Right atrium auricular region (tissue), 2 donors: ENCODE measurements at places on chromosomes 7 and 10. TPM values are rescaled to one million over a fixed set of nuclear protein-coding genes. Genes with fewer than 3 reads are reported as not detected.

The NKX1-2 gene
- not detected for total RNA-seq

The PPP1R17 gene
- total RNA-seq, result not detected

The WDR86 gene
- 1.6 TPM for total RNA-seq

The TMEM273 gene
- total RNA-seq, result 14.3 TPM

The AGR2 gene
- total RNA-seq, result not detected

The BNIP3 gene
- 187 TPM for total RNA-seq

The ATOH7 gene
- not detected for total RNA-seq

The NPC1L1 gene
- not detected for total RNA-seq

The MOGAT3 gene
- total RNA-seq, result not detected

The DHTKD1 gene
- total RNA-seq, result 18.4 TPM

The ANXA8L1 gene
- 12.5 TPM for total RNA-seq

The PRLHR gene
- not detected for total RNA-seq

DNA sequence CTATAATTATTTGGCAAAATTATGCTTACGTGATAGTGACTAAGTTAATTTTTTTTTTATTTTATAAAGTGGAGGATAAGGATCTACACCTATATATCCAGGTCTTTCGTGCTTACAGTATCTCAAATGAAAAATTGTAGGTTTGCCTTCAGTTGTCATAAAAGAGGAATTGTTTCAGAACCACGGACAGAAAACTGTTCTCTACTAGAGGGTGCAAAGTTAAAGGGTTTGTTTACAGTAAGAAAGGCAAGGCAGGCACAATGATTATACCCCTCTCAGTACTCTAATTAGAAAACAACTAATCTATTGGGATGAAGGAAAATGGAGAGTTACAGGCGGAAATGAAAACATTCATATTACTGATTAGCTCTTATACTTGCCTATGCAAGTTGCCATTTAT is 1.5 kb downstream of the PCLO start:
- DNase-seq, result no peak

DNA sequence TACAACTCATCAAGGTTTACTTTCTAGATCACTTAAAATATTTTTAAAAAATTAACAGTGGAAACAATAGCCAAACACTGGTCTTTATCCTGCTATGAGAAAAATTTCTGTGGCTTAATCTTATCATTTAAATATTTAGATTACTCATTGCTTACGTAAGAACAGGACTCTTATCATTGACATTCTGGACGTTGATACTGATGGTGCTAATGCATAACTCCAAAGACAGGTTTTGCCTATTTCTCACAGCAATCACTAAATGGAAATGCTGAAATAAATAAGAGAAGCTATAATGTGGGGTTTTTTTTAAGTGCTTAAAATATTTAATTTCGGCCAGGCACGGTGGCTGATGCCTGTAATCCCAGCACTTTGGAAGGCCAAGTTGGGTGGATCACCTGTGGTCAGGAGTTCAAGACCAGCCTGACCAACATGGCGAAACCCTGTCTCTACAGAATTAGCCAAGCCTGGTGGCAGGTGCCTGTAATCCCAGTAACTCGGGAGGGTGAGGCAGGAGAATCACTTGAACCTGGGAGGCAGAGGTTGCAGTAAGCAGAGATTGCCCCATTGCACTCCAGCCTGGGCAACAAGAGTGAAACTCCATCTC is 195.0 kb downstream of the HGF start:
- no peak for DNase-seq

GRCh38 chr7:107130487-107131220 is 38.1 kb upstream of the HBP1 start:
- DNase-seq, result no peak

DNA sequence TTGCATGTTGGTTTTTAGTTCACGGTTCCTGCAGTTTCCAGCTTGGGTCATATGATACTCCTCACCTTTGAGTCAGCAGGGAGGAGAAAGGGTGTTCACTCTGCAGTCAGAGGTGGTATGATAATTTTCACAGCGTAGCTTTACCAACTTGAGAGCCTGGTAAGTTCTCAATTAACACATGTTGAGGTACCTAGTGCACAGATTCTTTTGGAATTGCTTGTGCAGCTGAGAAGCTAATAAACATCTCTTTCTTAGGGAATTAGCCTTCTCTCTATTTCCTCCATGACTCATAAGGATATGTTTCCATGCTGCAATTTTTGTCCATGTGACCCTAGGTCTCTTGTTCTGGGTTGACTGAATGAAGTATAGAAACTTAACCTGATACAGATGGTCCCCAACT is 166.6 kb downstream of the KIF20B start:
- no peak for DNase-seq

GRCh38 chr10:77168861-77169260 is 468.7 kb downstream of the KCNMA1 start:
- no peak for DNase-seq

DNA sequence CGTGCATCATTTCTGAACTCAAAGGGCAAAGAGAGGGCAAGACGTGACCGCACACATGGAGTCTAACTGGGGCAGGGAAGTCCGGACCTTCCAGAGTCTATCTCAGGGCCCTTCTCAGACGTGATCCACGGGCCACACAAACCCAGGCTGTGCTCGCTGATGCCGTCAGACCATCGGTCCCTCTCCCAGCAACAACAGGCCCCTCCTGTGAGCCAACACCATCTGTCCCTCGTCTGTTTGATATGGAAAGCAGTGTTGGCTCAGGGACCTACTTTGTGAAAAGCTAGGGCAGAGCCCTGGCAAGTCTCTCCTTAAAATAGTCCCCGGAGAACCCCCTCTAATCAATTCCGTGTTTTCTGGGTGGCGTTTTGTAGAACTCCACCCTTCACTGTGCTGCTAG is 208.8 kb downstream of the TCERG1L start:
- DNase-seq, result no peak

DNA sequence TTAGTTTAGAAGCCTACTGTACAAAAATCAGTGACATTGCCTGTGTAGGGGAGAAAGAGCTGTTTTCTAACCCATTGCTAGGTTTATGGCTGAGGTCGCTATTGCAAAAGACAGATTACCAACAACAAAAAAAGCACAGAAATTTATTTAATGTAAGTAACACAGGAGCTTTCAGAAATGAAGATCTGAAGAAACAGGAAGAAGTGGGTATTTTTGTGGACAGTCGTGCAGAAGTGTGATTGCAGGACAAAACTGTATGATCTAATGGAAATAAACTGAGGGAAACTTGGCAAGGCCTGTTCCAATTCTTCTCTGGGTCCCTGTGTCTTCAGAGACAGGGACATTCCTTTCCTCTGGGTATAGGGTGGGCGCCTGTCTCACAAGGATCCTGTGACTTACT is 87.4 kb downstream of the APBB1IP start:
- DNase-seq, result no peak

DNA sequence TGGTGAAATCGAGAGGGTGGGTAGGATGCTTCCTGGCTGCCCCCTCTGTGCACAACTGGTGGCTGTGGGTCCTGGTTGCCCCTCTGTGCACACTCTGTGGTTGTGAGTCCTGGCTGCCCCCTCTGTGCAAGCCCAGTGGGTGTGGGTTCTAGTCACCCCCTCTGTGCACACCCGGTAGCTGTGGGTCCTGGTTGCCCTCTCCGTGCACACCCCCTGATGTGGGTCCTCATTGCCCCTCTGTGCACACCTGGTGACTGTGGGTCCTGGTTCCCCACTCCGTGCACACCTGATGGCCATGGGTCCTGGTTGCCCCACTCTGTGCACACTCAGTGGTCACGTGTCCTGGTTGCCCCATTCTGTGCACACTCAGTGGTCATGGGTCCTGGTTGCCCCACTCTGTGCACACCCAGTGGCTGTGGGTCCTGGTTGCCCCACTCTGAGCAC is 20.3 kb upstream of the RET start:
- DNase-seq, result no peak

DNA sequence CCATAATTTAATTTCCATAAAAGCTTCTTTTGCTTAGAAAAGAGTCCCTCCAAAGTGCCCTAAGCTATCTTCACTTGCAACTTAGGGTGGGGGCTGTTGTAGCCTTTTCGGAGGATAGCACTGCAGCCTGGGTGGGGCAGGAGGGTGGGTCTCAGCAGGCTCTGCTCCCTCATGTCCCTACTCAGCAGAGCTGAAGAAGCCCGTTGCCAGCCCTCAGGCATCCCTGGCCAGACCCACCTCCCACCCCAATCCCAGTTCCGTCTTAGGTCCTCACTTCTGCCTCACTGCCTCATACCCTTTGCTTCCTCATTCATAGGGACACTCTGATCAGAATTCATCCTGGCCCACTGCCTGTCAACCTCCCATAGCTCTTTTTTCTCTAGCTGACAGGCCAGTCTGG is 99.8 kb upstream of the ZMIZ1 start:
- DNase-seq, result no peak

DNA sequence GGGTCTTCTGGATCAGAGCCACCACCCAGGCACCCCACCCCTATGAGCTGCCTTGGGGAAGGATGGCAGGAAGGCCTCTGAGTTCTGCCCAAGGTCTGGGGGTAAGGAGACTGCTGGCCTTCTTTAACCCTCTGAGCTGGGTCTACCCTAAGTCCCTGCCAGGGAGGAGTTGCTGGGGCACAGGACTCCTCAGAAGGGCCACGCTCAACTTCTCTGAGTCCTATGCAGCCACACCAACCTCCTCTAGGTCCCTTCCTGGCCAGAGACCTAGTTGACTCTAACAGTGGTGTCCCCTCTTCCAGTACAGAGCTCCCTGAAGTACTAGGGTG is 2.6 kb upstream of the NEURL1 start:
- DNase-seq, result no peak

- DNase-seq, result peak; percentile 76
Measured at GRCh38 chr10:15237351-15237750, 68.9 kb upstream of the NMT2 start.

GRCh38 chr10:45302573-45302972 is 12.8 kb downstream of the OR13A1 start:
- no peak for DNase-seq

DNA sequence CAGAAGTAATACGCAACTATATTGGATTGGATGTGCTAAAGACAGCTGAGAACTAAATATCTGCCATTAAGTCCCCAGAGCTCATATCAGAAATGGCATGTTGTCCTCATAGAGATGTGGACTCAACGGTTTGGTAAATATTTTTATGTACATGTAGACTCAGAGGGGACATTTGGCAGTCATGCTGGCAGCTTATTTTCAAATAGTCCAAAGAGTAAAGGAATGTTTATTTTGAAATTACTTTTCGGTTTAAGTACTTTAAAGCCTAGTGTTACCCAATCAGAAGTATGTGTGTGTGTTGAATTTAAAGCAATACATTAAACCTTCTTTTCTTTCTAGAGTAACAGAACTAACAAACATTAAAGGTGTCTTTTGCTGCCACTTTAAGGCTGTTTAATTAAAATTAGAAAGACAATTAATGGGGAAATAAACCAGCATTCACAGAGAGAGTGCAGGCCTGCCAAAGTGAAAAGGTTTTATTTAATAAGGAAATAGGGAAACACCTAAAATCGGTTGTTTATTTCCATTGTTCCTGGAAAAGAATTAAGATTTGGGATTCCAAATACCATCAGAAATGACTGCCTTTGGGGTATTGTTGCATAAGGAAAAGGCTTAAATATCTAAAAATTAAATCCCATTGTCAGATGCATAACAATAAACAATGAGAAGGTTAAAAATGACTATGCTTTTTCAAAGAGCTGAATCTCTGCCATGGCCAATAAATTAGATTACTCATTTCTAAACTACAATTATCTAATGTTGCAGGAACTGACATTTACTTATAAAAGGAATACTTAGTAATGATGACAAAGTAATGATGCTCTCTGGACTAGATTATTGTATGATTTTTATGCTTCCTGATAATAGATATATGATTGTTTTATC is 113.4 kb upstream of the AHR start:
- DNase-seq, result no peak

DNA sequence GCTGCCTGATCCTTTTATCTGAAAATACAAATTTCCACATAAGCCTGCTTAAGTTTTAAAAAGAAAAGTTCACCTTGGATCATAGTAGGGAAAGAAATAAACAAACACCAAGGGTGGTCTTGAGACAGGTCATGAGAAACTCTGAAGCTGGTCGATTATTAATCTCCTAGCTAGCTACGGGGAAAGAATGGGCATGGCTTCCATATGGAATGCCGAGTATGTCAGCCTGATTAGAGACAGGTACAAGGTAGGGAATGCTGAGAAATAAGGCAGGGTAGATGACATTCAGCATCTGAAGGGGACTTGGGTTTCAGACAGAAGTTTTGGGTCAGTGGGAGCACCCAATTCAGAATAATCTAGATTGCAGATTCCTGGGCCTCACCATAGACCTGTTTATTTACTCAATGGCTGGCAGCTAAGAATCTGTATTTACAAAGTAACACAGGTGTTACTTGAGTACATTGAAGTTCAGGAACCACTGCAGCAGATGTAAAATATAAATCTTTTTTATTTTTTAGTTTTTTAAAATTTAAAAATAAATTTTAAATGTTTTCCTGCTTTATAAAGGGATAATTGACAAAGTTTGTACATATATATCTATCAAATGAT is 49.0 kb downstream of the SCIN start:
- no peak for DNase-seq

DNA sequence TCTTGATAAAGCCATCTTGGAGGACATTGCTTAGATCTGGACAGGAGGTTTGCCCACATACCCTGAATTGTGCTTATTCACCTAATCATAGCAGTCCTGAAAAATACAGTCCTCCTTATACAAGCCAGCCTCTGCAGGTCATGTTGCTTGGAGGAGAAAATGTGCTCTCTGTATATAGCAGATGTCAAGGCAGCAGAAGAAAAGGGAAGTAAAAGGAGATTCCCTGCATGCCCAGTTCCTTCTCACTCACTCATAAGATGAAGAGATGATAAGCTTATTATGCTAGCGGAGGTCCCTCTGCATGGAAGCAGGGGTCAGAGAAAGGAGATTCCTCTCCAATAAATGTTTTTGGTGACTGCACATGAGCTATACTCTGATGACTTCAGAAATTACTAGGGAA is 458.8 kb upstream of the ZMIZ1 start:
- no peak for DNase-seq

DNA sequence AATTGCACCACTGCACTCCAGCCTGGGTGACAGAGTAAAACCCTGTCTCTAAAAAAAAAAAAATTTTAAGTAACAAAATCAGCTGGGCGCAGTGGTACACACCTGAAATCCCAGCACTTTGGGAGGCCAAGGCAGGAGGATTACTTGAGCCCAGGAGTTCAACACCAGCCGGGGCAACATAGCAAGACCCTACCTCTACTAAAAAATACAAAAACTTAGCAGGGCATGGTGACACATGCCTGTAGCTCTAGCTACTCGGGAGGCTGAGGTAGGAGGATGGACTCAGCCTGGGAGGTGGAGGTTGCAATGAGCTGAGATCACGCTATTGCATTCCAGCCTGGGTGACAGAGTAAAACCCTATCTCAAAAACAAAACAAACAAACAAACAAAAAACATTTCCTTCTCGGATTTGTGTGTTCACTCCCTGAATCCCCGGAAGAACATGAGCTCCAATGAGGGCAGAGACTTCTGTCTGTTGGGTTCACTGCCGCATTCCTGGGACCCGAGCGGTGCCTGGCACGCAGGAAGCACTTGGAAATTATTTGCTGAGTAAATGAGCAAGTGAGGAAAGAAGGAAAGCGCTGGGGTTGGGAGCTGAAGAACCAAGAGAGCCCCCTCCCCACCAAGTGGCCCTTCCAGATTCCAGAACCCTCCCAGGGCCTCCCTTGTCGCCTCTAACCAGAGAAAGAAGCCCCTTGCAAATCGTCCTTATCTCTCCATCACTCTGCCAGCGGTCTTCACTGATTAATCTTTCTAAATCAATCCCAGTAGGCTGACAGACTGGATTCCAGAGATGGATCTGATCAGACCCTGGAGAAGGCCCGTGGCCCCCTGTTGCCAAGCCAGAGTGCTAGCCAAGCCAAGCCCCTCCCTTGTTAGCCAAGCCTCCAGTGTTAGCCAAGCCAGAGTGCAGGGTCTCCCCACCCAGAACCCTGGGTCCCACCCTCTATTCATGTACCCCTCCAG is 6.2 kb downstream of the TNRC18 start:
- no peak for DNase-seq
